CD4-positive, alpha-beta T cell treated with Interferon alpha-2 for 1 hour (primary cell): ENCODE measurements at places on chromosomes 5 and 9.

GRCh38 chr9:130328349-130328801 is 62.8 kb downstream of the HMCN2 start:
- no peak for DNase-seq

GRCh38 chr5:127416906-127417305 is 100.5 kb upstream of the PRRC1 start:
- no peak for DNase-seq

DNA sequence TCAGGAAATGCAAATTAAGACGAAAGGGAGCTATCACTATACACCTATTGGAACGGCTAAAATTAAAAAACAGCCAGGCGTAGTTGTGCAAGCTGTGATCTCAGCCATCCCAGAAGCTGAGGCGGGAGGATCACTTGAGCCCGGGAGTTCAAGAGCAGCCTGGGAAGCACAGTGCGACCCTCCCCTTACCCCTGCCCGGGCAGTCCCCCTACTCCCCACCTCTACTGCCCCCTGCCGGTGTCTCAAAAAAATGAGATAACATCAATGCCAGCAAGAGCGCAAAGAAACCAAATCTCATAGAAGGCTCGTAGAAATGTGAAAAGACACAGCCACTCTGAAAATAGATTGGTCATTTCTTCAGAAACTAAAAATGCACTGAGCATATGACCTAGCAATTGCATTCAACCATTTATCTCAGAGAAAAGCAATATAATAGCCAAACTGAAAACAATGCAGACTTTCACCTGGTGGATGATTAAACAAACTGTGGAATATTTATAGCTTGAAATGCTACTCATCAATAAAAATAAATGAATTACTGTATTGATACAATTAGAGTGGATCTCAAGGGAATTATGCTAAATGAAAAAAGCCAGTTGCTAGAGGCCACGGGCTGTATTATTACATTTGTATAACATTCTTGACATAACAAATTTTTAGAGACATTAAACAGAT is 20.6 kb downstream of the OR2V2 start:
- no peak for DNase-seq

GRCh38 chr9:114178756-114179450 is 23.6 kb downstream of the COL27A1 start:
- DNase-seq, result no peak
